ENCODE measurements at places on chromosomes 5 and 9. TPM values are rescaled to one million over a fixed set of nuclear protein-coding genes. Genes with fewer than 3 reads are reported as not detected.

DNA sequence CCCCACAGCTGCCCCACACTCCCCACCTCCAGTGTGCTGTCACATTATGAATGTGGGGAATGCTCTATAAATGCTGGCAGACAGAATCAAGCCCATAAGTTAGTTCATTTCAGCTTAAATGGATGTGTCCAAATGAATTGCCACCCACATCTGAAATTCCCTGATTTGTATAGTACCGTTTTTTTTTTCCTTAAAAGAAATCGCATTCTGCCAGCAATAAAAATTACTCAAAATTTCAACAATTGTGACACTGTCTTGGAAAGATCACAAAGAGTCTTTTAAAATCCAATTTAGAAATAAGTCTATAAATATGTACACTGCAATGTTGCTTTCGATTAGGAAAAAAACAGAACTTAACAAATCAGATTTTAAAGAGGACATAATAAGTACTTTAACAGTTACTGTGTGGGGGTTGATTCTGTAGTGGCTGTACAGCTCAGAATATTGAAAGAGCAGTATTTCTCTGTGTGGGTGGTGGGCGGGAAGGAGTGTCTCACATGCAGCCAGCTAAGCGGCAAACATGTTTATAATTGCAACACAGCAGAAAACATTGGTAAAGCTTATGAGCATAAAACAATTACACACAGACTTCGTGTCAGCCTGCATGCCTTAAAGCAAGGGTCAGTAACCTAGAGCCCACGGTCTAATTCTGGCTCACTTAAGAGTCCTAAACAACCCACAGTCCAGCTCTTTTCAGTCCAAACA lies 24.9 kb upstream of the CSNK1G3 start:
- DNase-seq, result no peak

GRCh38 chr9:89690334-89690912 lies 85.6 kb downstream of the GADD45G start:
- DNase-seq, result no peak

- no peak for DNase-seq
These were observed 266.1 kb downstream of the CWC27 start for GRCh38 chr5:65034813-65035209.

Gene ANKRD31
- total RNA-seq, result 1.0 TPM

Gene RANBP17
- 29.3 TPM for total RNA-seq

DNA sequence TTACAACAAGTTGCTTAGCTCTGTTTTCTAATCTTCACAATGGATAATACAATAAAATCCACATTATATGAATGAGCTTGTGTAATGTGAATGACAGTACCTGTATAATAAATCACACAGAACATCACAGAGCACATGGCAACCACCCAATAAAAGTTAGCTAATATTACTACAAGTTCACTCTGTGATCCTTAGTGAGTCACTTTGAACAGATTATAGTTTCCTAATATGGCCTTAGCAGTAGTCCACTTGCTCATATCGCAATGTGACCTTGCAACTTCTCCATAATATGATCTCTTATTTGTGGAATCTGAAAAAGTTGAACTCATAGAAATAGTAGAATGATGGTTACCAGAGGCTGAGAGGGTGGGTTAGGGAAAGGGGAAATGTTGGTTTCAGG lies 361.3 kb downstream of the PTPRD start:
- no peak for DNase-seq

GRCh38 chr5:546376-546908 lies 22.2 kb upstream of the SLC9A3 start:
- no peak for DNase-seq

DNA sequence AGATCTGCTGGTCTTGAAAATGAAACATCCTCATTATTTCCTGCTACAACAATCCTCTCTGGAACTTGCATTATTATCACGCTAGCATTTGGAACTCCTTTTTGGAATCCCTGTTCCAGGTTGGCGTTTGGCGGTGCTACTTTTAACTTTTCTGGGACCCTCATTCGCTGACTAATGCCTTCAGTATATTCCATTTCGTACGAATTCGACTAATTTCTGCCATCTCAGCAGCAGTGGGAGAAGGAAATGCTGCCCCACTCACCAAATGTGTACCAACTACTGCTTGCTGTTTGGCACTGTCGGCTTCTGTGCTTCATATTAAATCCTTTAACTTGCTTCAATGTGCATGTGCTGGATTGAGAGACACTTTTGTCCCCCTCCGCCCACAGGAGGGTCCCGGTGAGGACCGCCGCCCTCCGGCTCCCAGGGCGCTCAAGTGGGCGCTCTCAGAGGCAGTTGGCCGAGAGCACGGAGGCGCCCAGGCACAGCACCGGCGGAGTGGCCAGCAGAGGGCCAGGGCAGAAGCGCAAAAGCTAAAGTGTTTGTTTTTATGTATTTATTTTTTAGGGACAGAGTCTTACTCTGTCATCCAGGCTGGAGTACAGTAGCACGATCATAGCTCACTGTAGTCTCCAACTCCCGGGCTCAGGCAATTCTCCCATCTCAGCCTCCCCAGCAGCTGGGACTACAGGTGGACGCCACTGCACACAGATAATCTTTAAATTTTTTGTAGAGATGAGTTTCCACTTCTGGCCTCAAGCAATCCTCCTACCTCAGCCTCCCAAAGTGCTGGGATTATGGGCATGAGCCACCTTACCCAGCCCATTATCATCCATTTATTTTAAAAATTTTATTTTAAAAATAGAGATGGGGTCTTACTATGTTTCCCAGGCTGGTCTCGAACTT lies 11.9 kb downstream of the PDE6A start:
- no peak for DNase-seq

Gene C5
- 8.1 TPM for total RNA-seq

- DNase-seq, result peak; percentile 89
These were observed 39.7 kb downstream of the FABP6 start for GRCh38 chr5:160269017-160269416.

DNA sequence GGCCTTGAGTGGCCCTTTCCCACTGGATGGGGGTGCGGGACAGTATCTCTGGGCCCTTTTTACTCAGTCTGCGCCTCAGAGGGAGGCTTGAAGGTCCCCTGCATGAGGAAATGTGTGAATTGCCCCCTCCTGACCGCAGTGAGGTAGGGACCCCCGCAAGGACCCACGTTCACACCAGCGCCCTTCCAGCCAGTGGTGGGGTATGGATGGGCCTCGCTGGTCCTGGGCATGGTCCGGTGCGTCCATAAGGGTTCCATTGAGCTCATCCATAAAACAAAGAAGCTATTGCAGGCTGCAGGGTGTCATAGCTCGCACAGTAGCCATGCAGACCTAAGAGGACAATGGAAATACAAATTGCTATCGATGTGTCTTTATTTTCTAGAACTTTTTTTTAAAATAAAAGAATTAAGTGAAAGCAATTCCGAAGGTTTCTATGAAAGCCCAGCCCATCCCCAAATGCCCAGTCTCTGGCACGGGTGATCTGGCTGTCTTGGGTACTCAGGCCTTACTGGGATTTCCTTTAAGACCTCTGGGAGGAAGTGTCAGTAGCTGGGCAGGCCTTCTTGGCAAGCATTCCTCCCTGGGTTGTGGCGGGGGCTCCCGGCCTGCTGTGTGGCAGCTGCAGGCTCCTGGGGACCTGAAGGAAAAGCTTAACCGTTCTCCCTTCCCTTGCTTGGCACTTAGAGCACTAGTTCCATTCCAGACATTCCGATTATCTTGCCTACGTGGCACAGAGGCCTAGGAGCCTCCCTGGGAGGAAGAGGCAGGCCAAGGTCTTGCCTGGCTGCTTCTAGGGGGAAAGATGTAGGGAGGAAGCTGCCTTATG lies 1.5 kb upstream of the SEMA5A start:
- peak; percentile 53 for DNase-seq

Gene SPATA31D1
- not detected for total RNA-seq

Gene AFAP1L1
- total RNA-seq, result 8.4 TPM

Gene DROSHA
- total RNA-seq, result 77.7 TPM

Gene ZDHHC11B
- total RNA-seq, result 15.6 TPM

GRCh38 chr5:75690669-75691068 lies 26.6 kb downstream of the POC5 start:
- no peak for DNase-seq

Gene SEMA6A
- 37.8 TPM for total RNA-seq

GRCh38 chr5:157743163-157744050 lies at the start of gene LSM11:
Gene LSM11, plus strand, starts transcription at chr5:157743712. Its CDS starts 39 bp downstream, at chr5:157743751.
- DNase-seq, result peak; percentile 87

- DNase-seq, result no peak
These were observed 325.1 kb downstream of the GADD45G start for GRCh38 chr9:89929673-89930480.

DNA sequence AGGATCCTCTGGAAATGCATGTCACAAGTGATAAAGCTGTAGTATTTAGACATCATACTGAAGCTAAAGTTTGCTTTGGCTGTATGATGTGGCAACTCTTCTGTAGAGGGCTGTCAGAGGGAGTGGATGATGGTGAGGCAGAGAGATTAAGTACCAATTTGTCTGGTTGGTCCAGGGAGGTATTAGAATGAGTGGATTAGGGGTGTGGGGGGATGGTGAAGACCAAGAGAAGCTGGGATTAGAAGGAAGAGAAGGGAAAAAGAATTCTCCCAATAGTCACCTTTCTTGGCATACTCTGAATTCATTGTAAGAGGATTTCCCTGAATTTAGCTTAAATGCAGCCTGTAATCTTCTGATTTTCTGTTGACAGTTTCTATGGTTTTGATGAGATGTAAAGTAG lies 3.6 kb downstream of the PCDHAC2 start:
- no peak for DNase-seq

- no peak for DNase-seq
These were observed 502 bp upstream of the ENG start for GRCh38 chr9:127854960-127855359.

Gene SPINK7
- total RNA-seq, result not detected

DNA sequence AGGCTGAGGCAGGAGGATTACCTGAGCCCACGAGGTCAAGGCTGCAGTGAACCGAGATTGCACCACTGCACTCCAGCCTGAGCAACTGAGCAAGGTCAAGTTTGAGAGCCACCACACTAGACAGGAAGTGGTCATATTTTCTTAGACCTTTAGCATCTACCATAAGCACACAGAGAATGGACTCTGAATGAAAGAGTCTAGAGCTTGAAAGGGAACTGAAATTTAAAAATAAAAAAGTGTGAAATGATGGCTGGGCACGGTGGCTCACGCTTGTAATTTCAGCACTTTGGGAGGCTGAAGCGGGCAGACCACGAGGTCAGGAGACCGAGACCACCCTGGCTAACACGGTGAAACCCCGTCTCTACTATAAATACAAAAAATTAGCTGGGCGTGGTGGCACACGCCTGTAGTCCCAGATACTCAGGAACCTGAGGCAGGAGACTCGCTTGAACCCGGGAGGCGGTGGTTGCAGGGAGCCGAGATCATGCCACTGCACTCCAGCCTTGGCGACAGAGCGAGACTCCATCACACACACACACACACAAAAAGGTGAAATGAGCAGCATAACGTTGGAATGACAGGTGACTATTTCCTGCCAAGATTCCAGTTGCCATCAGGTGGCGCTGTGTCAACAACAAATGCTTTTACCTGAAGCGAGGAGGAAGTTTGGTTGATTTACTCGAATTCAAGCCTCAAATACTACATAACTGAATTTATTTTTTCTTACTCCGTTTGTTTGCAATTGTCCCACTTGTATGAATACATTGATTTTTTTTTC lies 21.3 kb upstream of the AK3 start:
- peak; percentile 79 for DNase-seq

- no peak for DNase-seq
These were observed 4.7 kb upstream of the FIBCD1 start for GRCh38 chr9:130943777-130944176.

Gene ROPN1L
- total RNA-seq, result not detected

GRCh38 chr5:83473346-83474160 lies 2.0 kb downstream of the VCAN start:
- peak; percentile 89 for DNase-seq

Gene NDST1
- 54.3 TPM for total RNA-seq

GRCh38 chr5:18749763-18750162 lies 1115.5 kb downstream of the TAF11L14 start:
- no peak for DNase-seq

- DNase-seq, result no peak
These were observed 194.8 kb downstream of the TARS1 start for GRCh38 chr5:33635582-33635981.

DNA sequence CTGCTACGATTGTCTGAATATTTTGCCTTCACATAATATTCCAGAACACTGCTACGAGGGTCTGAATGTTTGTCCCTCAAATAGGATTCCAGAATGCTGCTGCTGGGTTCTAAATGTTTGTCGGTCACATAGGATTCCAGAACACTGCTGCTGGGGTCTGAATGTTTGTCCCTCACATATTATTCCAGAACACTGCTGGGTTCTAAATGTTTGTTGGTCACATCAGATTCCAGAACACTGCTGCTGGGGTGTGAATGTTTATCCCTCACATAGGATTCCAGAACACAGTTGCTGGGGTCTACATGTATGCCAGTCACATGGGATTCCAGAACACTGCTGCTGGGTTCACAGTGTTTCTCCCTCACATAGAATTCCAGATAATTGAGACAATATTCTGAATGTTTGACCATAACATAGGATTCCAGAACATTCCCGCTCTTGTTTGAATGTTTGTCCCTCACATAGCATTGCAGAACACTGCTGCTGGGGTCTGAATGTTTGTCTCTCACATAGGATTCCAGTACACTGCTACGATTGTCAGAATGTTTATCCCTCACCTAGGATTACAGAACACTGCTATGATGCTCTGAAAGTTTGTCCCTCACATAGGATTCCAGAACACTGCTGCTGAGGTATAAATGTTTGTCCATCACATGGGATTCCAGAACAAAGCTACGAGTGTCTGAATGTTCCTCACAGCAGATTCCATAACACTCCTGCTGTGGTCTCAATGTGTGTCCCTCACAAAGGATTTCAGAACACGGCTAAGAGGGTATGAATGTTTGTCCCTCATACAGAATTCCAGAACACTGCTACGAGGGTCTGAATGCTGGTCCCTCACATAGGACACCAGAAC lies 201.8 kb downstream of the FOXD4L6 start:
- DNase-seq, result no peak

DNA sequence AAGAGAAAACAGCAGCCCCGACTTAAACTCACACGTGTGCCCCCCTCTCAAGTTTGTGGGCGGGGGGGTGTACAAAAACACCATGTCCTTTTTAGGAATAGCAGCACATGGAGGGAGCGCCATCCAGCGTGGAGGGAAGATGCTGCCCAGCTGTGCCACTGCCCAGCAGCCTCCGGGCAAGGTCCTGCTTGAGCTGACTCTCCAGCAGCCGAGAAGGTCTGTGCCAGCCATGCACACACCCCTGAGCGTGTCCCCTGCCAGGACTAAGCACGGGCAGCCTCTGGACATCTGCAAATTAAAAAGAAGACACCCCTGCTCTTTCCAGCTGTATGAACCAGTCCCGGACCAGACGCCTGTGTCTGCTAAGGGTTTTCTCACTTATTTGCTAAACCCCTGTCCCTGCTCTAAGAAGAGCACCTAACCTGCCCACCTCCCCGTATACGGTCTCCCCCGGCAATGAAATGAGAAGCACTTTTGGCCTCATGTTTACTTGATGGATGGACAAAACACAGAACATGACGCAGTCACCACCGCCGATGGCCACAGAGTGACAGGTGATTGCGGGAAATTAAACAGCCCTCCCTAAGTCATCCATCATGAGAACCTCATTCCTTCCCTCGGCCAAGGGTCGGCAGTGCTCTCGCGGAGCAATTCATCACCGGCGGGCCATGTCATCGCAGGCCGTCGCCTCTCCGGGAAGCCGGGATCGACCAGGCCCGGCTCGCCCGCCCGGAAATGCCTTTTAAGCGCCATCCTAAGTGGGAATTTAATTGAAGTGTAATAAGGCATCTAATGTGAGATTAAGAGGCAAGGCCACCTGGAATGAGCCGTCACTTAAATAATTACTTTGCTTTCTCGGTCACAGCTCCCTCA lies 96.9 kb downstream of the OLFM1 start:
- DNase-seq, result no peak

Gene NUP214
- 83.3 TPM for total RNA-seq

Gene SLCO6A1
- total RNA-seq, result not detected
